ENCODE measurements at places on chromosomes 12 and 14. TPM values are rescaled to one million over a fixed set of nuclear protein-coding genes. Genes with fewer than 3 reads are reported as not detected.

DNA sequence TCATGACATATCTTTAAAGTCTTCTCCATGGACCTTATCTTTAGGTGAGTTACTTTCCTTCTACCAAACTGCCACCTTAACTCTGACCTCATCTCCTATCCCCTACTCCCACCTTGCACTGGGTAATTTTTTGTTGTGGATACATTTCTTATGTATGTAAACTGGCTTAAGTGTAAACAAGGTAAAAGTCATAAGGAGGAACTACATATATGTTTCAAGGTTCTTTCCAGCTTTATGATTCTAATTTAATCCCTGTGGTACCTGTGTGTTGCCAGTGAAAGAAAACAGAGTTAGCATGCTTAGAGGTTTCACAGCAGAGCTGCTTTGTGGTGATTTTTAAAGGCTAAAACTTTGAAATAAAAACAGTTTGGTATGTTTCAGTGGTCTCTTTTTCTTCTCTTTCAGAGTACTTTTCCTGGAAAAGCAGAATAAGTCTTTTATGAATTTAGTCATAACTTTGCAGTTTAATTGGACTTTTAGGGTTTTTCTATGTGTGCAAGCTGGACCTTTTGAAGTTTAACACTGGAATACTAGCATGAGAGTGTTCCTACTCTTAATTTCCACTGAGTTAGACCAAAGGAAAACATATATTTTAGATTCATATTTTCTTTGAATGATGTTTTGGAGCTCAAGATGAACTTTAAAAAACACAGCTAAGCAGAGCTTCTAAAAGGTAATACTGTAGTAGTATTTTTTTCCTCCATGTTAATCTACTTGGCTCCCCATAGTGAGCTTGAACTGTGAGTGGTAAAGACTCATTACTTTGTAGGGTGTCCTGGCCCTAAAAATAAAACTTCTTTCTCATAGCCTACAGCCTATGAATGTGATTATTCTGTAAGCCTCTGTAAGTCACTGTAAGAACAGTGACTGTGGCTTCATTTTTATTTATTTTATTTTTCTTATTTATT, 105.4 kb downstream of the FUT8 start:
- no peaks in the 10 kb centered on the region for H3K27me3 ChIP-seq
- no peaks in the 10 kb centered on the region for H3K4me1 ChIP-seq
- no peaks in the 10 kb centered on the region for H3K36me3 ChIP-seq
- no peak overlapping the region for H3K27ac ChIP-seq
- no peak for DNase-seq

The ATP23 gene
- 13.4 TPM for total RNA-seq

DNA sequence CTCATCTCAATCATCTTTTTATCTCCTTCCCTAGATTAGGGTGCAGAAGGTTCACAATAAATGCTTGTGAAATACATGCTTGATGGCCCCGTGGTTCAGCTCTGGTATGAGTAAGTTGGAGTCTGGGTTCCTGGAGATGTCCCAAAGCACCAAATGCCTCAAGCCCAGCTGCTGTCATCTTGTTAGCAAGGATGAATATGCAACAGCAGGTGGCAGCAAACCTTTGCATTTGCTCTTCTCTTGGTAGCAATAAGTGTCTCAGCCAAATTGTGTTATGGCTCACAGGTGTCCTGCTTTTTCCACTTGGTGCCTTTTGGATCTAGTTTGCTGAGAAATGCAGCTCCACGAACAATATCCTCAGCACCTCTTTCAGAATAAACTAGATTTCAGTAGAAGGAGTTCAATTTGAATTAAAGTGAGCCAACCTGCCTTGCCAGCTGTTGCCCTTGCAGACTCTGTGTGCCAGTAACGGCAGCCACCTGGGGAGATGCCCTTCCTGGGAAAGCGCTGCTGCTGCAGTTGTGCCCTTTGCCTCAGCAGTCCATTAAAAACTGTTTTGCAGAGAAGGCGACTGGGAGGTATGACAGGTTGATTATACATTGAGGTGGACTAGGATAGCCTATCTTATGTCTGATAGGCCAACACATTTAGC, 417.3 kb downstream of the SNAPC1 start:
- H3K27ac ChIP-seq: no peak overlapping the region
- H3K27me3 ChIP-seq: no peaks in the 10 kb centered on the region
- no peaks in the 10 kb centered on the region for H3K4me1 ChIP-seq
- H3K36me3 ChIP-seq: no peaks in the 10 kb centered on the region
- H3K4me3 ChIP-seq: no peak overlapping the region

DNA sequence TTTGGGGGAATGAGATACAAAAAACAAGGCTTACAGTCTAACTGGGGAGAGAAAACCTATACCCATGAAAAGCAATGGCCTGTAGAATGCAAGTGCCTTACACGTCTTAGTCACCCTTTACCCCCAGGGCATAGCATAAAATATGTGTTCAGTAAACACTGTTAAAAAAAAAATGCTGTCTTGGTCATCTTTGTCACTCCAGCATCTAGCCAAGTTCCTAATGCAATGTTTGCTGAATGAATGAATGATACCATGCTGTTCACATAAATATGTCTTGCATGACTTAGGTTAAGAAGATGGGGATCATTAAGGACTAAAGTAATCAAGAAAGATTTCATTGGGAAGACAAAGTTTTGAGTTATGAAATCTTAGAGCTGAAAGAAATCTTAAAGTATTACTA, 38.5 kb downstream of the PPP2R5E start:
- no peaks in the 10 kb centered on the region for H3K27me3 ChIP-seq
- DNase-seq: no peak
- no peak overlapping the region for H3K4me3 ChIP-seq

- H3K27ac ChIP-seq: no peak overlapping the region
- peaks cover 12% of the 10 kb centered on the region for H3K4me1 ChIP-seq
- H3K4me3 ChIP-seq: no peak overlapping the region
- H3K27me3 ChIP-seq: no peaks in the 10 kb centered on the region
Measured at GRCh38 chr14:77599889-77600288, 16.5 kb downstream of the SPTLC2 start.

DNA sequence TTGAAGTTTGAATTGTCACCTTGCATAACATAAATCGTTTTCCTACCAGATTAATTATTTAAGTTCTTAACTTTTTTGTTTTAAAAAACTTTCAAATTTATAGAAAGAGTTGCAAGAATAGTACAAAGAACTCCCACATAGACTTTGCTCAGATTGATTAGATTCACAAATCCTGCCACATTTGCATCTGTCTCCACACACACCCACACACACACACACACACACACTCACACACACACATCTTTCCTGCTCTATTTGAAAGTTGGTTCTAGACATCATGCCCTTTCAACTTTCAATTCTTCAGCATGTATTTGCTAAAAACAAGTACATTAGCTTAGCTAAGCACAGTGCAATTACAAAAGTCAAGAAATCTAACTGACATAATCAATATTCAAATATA, 184.0 kb downstream of the ITPR2 start:
- no peak overlapping the region for H3K27ac ChIP-seq
- no peaks in the 10 kb centered on the region for H3K4me1 ChIP-seq
- H3K36me3 ChIP-seq: no peaks in the 10 kb centered on the region
- H3K4me3 ChIP-seq: no peak overlapping the region
- no peaks in the 10 kb centered on the region for H3K27me3 ChIP-seq
- DNase-seq: no peak

DNA sequence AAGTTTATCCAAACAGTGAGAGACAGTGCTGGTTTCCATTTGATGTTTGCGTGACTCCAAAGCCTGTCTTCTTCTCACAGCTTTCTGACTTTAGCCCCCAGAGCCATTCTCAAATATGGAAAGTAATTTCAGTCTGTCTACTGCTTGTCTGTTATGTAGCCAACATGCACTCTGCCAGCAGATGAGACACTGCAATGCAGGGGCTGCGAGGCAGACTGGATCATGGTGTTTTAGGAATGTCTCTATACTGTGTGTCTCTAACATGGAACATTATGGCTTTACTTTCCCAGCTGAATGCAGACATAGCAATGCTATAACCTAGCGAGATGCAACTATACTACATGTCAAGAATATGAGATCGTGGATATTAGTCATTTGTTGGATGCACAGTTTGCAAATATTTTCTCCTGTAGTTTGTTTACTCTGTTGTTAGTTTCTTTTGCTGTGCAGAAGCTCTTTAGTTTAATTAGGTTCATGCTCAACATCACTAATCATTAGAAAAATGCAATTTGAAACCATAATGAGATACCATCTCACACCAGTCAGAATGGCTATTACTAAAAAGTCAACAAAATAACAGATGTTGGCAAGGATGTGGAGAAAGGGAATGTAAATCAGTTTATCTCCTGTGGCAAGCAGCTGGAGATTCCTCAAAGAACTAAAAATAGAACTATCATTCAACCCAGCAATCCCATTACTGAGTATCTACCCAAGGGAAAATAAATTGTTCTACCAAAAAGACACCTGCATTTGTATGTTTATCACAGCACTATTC, 235.8 kb upstream of the TMTC1 start:
- no peak for DNase-seq
- no peak overlapping the region for H3K4me3 ChIP-seq
- H3K27me3 ChIP-seq: no peaks in the 10 kb centered on the region

The GALC gene
- total RNA-seq: 36.6 TPM

GRCh38 chr12:124737040-124737419, 126.6 kb downstream of the SCARB1 start:
- DNase-seq: no peak
- no peak overlapping the region for H3K27ac ChIP-seq
- no peak overlapping the region for H3K4me3 ChIP-seq
- H3K4me1 ChIP-seq: peaks cover 4% of the 10 kb centered on the region
- no peaks in the 10 kb centered on the region for H3K36me3 ChIP-seq
- H3K27me3 ChIP-seq: no peaks in the 10 kb centered on the region

The AQP2 gene
- total RNA-seq: not detected

DNA sequence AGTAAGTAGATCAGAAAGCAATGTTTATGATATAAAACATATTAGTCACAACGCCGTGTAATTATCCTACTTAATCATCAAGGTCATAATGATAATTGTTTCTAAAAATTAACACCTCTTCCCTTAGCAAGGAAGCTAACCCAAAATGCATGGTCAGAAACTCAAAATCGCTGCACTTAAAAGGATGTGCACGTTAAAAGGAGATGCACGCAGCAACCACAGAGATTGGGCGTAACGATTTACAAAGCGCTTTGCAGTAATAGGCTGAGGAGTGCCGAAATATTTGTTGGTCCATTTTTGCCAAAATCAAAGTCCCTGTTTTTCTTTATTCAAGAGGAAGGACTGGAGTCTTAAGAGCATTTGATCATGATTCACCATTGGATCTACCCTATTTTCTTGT, 1077.2 kb downstream of the VRK1 start:
- H3K27me3 ChIP-seq: no peaks in the 10 kb centered on the region
- no peak overlapping the region for H3K27ac ChIP-seq
- no peak overlapping the region for H3K4me3 ChIP-seq
- H3K36me3 ChIP-seq: no peaks in the 10 kb centered on the region

DNA sequence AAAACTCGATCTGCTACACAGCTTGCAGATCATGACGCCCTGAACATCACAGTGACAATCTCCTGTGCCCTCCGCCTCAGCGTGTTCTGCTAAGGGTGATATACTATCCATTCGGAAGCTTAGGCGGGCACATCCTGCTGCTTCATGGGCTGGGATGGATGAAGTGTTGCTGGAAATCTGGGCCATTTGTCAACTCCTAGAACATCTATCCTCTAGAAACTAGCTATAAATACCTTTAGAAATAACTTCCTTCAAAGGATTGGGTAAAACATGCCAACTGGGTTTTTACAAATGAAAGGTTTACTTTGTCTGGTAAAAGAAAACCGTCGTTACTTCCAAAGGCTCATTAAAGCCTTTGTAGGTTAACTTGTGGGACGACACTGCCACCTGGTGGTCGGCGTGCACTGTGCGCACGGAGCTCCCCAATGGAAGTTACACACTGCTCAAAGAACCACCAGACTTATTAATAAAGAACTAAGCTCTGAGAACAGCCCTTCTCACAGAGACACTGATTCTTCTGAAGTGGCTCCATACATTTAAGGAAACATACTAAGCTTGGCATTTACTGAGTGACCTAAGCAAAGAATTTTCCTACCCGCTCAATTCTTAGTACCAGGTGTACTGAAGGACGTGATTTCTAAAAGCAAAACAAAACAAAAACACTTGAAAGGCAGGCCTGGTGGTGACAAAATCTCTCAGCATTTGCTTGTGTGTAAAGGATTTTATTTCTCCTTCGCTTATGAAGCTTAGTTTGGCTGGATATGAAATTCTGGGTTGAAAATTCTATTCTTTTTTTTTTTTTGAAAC, 21.6 kb upstream of the CACNA2D4 start:
- H3K4me1 ChIP-seq: peaks cover 22% of the 10 kb centered on the region
- peaks cover 3% of the 10 kb centered on the region for H3K36me3 ChIP-seq
- peak; percentile 85 for DNase-seq
- no peak overlapping the region for H3K4me3 ChIP-seq
- no peak overlapping the region for H3K27ac ChIP-seq
- H3K27me3 ChIP-seq: no peaks in the 10 kb centered on the region

DNA sequence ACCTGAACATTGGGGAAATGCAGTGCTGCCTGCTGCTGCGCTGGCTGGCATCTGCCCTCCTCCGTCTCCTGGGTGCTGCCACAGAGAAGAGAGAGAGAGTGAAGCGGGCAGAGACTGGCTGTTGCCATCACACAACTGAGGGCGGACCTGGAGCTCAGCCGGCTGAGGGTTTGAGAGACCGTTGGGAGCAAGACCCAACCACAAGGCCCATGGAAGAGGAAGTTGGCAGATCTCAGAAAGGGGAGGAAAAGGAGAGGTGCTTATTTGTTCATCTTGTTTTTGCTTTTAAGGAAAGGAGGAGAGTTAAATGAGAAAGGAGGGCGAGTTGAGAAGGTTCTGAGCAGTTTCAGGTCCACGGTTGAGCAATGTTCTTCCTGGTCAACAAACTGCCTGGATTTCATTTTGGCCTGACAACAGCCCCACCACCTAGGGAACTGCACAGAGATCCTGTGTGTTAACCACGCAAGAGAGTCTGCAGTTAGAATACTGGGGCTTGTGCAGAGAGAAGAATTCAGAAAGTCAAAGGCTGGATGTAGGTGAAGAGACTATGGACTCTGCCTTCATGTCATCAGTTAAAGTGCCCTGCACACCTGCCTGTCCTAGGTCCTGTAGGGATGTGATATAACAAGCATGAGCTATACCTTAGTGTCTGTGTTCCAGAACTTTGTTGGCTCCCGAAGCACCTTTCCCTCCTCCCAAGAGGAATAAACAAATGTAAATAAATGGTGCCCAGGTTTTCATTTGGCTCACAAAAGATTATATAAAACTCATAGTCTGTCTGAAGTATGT, 124.6 kb downstream of the ETV6 start:
- H3K27me3 ChIP-seq: no peaks in the 10 kb centered on the region
- no peak for DNase-seq
- no peak overlapping the region for H3K4me3 ChIP-seq
- no peak overlapping the region for H3K27ac ChIP-seq
- H3K36me3 ChIP-seq: no peaks in the 10 kb centered on the region

The CLEC14A gene
- total RNA-seq: 15.5 TPM

The NKX2-1 gene
- 279 TPM for total RNA-seq

The C12orf50 gene
- 0.40 TPM for total RNA-seq

The ESRRB gene
- not detected for total RNA-seq

GRCh38 chr14:60721326-60722106, 2.6 kb downstream of the SIX4 start:
- peaks cover 9% of the 10 kb centered on the region for H3K4me1 ChIP-seq
- no peaks in the 10 kb centered on the region for H3K27me3 ChIP-seq
- DNase-seq: peak; percentile 50
- H3K4me3 ChIP-seq: peak overlapping the region; percentile 83

Measured in thyroid gland (tissue), 4 donors.